Right ventricle myocardium superior (tissue), 1 donor: ENCODE measurements at places on chromosomes 13 and 19. TPM values are rescaled to one million over a fixed set of nuclear protein-coding genes. Genes with fewer than 3 reads are reported as not detected.

GATAD2A gene
- total RNA-seq: 24.3 TPM

KIR2DL4 gene
- not detected for total RNA-seq

ZSCAN4 gene
- not detected for total RNA-seq

C1QTNF9B gene
- total RNA-seq: 1.9 TPM

SACS gene
- 6.8 TPM for total RNA-seq

TSPAN16 gene
- not detected for total RNA-seq

KL gene
- total RNA-seq: 1.4 TPM

TLE2 gene
- 55.7 TPM for total RNA-seq

ERVK3-1 gene
- total RNA-seq: 20.0 TPM

PCID2 gene
- 54.4 TPM for total RNA-seq

SOHLH2 gene
- not detected for total RNA-seq

SCGB2B2 gene
- 0.13 TPM for total RNA-seq

STAP2 gene
- total RNA-seq: 1.6 TPM

PDX1 gene
- not detected for total RNA-seq

REEP6 gene
- 1.1 TPM for total RNA-seq

PLK5 gene
- total RNA-seq: not detected

FBXO27 gene
- 13.0 TPM for total RNA-seq

LPAR6 gene
- 10.3 TPM for total RNA-seq

MCEMP1 gene
- 0.67 TPM for total RNA-seq

KBTBD6 gene
- total RNA-seq: 7.3 TPM

MTUS2 gene
- 118 TPM for total RNA-seq

ZNF549 gene
- total RNA-seq: 4.2 TPM

ELAVL3 gene
- 0.62 TPM for total RNA-seq

OR10H5 gene
- not detected for total RNA-seq

ELL gene
- total RNA-seq: 7.5 TPM

WBP4 gene
- total RNA-seq: 18.6 TPM

SPRED3 gene
- total RNA-seq: 0.40 TPM

PTPRH gene
- total RNA-seq: 0.54 TPM

SLC10A2 gene
- total RNA-seq: not detected

FEM1A gene
- 47.6 TPM for total RNA-seq

WTIP gene
- total RNA-seq: 20.4 TPM

CLEC11A gene
- 3.0 TPM for total RNA-seq

PEG3 gene
- 7.1 TPM for total RNA-seq

ZNF222 gene
- total RNA-seq: 2.9 TPM

EBI3 gene
- total RNA-seq: 0.51 TPM

ZNF225 gene
- 3.0 TPM for total RNA-seq

NKG7 gene
- total RNA-seq: 2.3 TPM

ZNF563 gene
- total RNA-seq: 4.2 TPM

LAIR1 gene
- 6.3 TPM for total RNA-seq

ZNF763 gene
- 3.7 TPM for total RNA-seq

SLC25A41 gene
- total RNA-seq: not detected

ZFP30 gene
- 5.8 TPM for total RNA-seq

CEACAM4 gene
- 0.46 TPM for total RNA-seq

LRRC63 gene
- total RNA-seq: not detected

IL4I1 gene
- not detected for total RNA-seq

RNF113B gene
- not detected for total RNA-seq

UNC13A gene
- 0.05 TPM for total RNA-seq

KLK4 gene
- total RNA-seq: not detected

CEACAM20 gene
- not detected for total RNA-seq

FLT3LG gene
- total RNA-seq: 3.6 TPM

INSR gene
- 71.9 TPM for total RNA-seq

SGTA gene
- 56.6 TPM for total RNA-seq

SELENOV gene
- total RNA-seq: not detected

DIAPH3 gene
- total RNA-seq: 0.32 TPM

TBC1D17 gene
- total RNA-seq: 46.0 TPM
